ENCODE measurements at places on chromosomes 1 and 21.

DNA sequence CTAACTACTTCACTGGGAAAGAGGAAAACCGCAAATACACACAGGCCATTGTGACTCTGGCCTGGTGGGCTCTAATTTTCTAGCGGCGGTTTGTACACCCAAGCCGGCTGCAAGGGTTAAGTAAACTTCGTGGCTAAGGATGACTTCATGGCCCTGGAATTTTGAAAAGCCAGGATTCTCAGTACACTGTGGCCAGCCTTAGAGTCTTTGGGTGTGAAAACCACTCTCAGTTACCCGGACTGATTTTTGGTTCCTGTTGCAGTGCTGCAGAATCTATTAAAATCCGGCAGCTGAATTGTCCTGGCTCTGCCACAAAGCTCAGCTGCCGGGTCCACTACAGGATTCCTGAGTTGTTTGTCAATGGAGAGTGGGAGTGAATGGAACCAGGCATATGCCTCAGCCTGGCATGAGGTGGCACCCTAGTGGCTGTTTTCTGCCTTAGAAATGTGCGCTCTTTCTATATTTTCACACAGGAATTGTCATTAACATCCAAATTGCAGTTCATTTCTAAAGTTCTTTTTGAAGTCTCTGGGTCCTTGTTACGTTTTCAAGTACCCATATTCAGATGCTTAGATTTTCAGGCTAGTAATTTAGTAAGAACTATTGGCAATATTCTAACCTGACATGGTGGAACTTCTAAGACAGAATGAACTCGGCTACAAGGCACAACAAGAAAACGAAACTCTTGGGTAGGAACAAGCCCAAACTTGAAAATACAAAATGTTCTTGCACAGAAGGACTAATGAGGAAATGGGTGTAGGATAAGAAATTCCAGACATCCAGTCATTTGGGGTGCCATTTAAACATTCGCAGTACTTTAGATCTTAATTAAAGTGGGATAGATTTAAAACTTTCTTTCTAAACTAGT is 255.9 kb downstream of the NFIA start:
- DNase-seq, result peak; percentile 69

DNA sequence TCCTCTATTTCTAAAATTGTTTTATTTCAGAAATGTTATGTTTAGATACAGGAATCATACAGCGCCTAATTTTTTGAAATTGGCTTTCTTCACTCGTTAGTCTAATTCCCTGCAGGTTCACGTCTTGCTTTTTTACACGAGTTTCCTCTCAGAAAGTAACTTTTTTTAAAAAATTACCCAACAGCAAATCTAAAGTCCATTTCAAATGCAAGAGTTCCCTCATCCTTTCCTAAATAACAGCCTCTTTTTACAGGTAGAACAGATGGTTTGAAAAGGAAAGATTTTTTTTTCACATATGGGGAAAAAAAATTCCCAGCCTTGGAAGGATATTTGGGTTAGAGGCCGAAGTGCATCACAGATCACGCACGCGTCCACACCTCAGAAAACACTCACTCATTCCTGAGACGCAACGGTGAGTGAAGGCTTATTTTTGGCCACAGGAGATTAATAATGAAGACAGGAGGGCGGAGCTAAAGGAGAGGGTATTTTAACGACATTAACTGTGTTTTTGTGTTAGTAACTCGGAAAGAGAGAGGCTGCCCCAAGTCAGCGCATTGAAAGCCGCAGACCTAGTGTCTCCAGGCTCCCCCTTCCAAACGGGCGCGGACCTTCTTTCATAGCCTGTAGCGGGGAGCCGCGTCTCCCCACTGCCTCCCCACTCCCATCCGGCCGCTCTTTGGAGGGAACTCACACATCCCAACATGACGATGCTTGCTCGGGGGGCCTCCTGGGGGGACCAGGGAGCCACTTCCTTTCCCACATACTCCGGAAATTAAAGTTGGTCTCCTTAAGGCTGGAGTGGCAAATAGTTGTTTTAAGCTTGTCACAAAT is 969 bp upstream of the RIPK4 start:
- peak; percentile 77 for DNase-seq

DNA sequence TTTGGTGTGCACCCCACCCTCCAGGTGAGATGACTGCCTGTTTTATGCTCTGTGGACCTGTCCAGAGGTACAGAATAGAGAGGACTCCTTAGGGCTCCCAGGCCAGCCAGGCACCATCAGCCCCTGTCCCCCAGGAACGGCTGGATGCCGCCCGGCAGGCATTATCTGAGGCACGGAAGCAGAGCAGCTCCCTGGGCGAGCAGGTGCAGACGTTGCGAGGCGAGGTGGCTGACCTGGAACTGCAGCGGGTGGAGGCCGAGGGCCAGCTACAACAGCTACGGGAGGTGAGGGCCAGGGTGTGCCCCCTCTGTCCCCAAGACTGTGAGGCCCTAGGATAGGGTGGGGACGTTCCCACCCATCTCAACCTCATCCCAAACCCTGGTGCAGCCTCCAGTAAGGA is 10.8 kb downstream of the MFAP2 start:
- DNase-seq, result no peak

GRCh38 chr1:209827384-209828262 is at the start of gene UTP25:
Gene UTP25 (plus strand): TSS chr1:209827972. CDS start chr1:209828064, 92 bp downstream.
- peak; percentile 98 for DNase-seq

- DNase-seq, result no peak
Observed at GRCh38 chr21:43763901-43764523, 12.1 kb downstream of the CSTB start.

- DNase-seq, result no peak
Observed at GRCh38 chr1:156923670-156924477, 3.4 kb downstream of the LRRC71 start.

DNA sequence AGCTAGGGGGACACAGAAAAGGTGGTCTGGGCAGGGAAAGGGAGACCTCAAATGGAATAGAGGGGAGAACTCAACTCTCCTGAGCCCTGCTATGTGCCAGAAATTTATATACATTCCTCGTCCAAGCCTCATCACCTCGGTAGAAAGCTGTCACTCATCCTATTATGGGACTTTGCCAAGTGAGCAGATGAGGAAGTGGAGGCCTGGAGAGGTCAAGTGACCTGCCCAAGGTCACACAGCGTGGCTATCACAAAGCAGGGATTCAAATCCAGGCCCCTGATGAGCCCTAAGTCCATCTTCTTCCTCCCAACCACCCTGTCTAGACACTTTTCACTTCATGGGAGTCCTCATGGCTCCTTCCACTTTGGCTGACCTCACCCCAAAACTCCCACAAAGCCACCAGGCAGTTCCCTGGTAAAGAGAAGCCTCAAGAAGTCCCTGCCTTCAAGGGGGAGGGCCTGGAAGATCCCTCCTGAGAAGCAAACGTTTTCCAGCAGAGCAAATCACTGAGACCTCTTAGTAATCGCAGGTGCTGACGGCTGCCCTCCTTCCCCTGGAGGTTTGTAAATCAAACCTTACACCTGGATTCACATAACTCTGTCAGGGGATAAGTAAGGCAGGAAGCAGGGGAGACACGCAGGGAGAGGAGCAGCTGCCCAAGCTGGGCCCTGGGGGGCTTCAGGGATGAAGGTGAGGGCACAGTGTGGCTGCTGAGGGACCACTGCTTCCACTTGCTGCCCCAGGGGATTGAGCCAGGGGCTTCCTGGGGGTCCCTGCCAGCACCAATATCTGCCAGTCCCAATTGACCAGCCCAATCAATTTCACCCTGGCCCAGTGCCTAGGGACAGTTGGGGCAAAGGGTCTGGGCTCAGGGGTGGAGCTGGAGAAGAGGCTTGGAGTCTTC is 351.2 kb downstream of the MATN1 start:
- DNase-seq, result no peak

DNA sequence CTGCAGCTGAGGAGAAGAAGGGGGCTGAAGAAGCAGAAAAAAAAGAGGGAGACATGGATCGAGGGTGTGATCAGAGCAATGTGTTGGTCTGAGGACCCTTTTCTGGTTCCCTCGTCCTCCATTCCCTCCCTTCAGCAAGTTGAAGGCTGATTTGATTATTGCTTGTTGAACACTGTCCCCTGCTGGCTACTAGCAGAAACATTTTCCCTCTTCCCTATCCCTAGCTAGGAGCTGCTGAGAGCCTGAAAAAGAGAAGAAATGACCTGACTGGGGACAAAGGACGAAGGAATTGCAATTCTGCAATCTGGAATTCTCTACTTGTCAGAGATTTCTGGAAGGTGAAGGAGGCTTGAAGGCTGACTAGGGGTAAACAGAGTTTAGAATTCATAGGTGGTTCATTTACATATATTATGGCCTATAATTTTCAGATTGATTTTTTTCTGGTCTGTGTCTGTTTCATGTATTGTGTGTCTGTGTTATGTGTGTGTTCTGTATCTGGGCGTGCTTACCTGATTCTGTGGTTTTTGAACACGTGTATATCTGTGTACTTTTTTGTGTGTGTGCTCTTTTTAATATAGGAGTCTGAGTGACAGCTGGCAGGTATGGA is 9.8 kb downstream of the NHLH1 start:
- peak; percentile 92 for DNase-seq

DNA sequence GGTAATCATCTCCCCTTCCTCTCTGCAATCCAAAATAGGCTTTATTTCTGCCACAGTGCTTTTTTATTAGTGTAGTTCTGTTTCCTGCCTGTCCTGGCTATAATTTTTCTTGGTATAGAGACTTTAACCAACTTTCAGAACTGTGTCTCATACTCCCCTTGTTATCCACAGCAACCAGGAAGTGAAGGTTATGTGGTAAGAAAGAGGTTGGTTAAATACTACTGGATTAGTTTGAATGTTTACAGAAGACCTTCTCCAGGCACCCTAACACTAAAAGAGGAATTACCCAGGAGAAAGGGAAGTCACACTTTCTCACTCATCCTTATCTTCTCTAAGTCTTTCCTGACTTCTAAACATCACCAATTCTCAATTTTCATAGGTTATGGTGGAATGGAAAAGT is 17.8 kb upstream of the TNFSF4 start:
- no peak for DNase-seq

GRCh38 chr1:56188221-56188620 is 391.1 kb downstream of the PLPP3 start:
- DNase-seq, result no peak

DNA sequence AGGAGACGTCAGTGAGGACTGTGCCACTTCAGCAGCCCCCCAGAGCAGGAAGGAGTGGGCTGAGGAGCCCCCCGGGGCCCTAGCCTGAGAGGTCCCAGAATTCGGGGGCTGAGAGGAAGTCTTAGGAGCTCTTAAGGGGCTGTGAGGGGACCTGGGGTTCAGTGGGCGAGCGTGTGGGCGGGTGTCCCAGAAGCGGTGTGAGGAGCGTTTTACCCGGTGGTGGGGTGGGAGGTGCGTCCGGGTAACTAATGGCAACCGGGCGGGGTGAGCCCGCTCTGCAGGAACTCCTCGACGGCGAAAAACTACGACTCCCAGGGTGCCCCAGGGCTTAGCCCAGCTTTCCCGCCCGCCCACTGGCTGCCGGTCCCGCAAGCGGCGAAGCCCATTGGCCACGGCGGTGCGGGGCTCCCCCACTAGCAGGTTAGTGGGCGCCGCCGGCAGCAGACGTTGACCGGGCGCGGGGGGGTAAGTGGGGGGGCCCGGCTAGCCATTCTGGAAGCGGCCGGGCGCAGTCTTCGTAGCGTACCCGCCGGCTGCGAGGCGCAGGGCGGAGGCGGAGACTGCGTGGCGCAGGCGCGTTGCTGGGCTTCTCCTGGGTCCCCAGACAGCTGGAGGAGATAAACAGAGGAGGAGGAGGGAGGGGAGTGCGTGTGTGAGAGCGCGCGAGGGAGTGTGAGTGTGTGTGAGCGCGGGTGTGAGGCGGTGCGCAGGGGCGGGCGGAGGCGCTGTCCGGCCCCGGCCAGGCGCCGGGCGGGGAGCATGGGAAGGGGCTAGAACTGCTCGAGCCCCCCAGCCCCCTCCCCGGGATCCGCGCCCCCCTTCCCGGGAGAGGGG is at the start of gene WDTC1:
Gene WDTC1, plus strand, starts transcription at position 584 of the 834 bp plus-strand sequence. CDS start 26,423 bp downstream, outside the sequence.
- peak; percentile 98 for DNase-seq

- peak; percentile 95 for DNase-seq
Observed at GRCh38 chr1:16618719-16619118, 5.4 kb upstream of the NBPF1 start.

GRCh38 chr1:59731591-59731990 is 83.2 kb upstream of the HOOK1 start:
- no peak for DNase-seq

DNA sequence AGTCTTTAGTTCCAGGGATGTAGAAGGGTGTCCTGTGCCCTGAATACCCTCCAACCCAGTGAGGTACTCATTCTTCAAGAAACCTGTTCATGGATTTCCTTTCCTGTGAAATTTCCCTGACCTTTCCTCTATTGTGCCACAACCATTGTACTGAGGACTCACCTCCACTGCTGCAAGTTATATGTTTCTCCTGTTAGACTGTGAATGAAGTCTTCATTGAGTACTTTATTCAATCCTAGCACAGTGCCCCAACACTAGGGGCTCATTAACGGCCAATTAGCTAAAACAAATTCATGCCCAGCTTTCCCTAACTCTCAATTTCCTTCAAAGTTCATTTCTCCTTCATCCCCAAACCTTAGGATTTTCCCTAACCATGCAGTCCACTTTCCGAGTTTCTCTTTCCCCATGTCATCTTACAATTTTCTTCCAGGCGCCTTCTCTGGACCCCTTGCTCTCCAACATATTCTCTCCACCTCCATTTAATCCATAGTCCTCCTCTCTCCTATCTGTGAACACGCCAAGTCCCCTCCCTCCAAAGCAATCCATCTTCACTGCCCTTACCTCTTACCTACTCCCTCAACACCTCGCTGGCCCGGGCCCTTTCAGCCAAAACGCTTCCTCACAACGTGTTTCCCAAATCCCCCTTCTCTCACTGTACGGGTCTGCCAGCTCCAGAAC is 1.3 kb downstream of the TRIM33 start:
- DNase-seq, result no peak

- peak; percentile 14 for DNase-seq
Observed at GRCh38 chr1:30358500-30358899, 364.9 kb downstream of the MATN1 start.

- no peak for DNase-seq
Observed at GRCh38 chr1:57848406-57848805, 424.5 kb upstream of the DAB1 start.

GRCh38 chr1:235127732-235128455 is 743 bp downstream of the TOMM20 start:
- no peak for DNase-seq
